Cortex of kidney (tissue), 1 donor: ENCODE measurements at places on chromosomes 5 and 9.

GRCh38 chr9:73149371-73150067 lies 2.1 kb upstream of the ANXA1 start:
- no peak for DNase-seq

DNA sequence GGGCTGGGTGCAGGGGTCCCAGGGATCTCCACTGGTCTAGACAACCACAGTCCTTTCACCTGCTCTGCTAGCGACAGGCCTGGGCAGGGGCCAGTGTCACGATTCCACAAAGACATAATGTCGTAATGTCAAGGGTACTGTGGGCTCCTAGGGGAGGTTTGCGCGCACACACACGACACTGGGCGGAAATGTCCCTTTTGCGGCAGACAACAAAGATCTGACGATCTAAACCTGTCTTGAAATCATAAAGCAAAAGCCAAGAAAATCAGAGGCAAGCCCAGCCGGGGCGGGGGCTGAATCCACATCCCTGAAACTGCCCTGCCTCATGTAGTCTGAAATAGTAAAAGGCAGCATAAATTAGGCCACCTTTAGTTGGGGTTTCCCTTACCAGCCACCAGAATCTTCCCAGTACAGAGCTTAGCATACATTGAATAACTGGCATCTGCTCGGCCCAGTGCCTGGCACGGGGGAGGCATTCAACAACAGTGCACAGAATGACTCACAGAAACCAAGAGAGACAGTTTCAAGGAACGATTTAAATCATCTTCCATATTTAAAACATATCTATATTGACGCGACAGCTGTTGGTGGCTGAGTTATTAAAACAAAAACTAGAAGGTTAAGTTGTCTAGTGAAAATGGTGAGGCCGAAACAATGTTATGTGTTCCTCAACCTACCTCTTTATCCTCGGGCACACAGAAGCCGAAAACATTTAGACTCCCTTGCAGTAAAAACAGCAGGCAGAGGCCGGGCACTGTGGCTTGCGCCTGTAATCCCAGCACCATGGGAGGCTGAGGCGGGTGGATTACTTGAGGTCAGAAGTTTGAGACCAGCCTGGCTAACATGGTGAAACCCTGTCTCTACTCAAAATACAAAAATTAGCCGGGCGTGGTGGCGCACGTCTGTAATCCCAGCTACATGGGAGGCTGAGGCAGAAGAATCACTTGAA lies 151.0 kb downstream of the MYO10 start:
- no peak for DNase-seq

GRCh38 chr5:35317586-35317985 lies 87.3 kb upstream of the PRLR start:
- DNase-seq, result no peak

DNA sequence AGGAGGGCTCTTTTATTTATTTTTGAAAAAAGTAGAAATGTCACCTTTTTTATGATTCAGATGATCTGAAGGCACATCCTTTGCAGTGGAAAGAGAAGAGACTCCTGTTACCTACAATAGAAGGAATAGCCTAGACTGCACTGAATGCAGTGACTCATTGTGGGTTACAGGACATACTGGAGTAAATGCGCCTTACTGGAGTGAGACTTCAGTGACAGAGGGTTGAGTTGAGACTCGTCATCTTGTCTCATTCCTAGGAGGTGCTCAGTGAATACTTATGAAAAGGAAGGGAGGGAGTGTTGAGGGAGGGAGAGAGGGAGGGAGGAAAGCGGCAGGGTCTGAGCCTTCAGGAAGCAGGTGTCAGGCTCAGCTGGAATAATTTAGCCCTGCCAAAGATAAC lies 25.2 kb downstream of the ANKRA2 start:
- no peak for DNase-seq

- DNase-seq, result no peak
Observed at GRCh38 chr5:120874081-120874862, 410.2 kb downstream of the PRR16 start.
